ENCODE measurements at places on chromosomes 13 and 19. TPM values are rescaled to one million over a fixed set of nuclear protein-coding genes. Genes with fewer than 3 reads are reported as not detected.

The HIF3A gene
- total RNA-seq: not detected

GRCh38 chr13:45040622-45041021, 51.3 kb downstream of the GPALPP1 start:
- no peak for DNase-seq

DNA sequence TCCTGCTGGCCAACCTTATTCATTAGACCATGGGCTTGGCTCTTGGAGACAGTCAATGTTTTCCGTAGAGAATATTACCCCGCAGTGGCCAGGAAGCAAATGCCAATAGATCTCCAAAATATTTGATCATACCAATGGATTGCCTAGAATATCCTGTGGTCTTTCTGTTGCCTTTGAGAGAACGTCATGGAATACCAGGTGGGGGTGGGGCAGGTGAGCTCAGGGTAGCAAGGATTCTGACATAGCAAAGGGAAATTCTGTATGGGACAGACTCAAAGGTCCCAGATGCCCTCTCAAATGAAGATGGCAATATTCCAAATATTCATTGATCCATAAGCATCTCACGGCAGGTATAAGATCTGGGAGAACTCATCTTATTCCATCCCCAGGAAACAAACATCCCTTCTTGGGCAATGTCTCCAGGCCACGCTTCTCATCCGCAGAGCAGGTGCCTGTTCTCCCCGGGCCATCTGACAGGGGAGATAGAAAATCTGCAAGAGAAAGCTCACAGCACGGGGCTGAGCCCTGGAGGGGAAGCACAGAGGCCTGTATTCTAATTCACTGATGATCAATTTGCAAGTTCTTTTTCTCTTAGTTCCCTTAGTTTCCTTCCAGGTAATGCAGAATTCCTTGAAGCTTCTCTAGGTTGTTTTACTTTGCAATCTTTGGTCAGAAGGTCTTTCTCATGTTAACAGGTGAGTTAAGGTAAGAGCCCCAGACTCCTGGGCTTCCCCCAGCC, 69.6 kb upstream of the TSHZ3 start:
- no peak for DNase-seq

The CEACAM7 gene
- not detected for total RNA-seq

The FXYD7 gene
- total RNA-seq: 0.54 TPM

- no peak for DNase-seq
Measured at GRCh38 chr19:32889137-32889934, 19.8 kb upstream of the SLC7A9 start.

GRCh38 chr13:37209621-37210580, 104.4 kb upstream of the CSNK1A1L start:
- no peak for DNase-seq

GRCh38 chr13:42649831-42650230, 75.9 kb downstream of the TNFSF11 start:
- no peak for DNase-seq
